T-helper 2 cell (primary cell): ENCODE measurements at places on chromosomes 3 and 15.

DNA sequence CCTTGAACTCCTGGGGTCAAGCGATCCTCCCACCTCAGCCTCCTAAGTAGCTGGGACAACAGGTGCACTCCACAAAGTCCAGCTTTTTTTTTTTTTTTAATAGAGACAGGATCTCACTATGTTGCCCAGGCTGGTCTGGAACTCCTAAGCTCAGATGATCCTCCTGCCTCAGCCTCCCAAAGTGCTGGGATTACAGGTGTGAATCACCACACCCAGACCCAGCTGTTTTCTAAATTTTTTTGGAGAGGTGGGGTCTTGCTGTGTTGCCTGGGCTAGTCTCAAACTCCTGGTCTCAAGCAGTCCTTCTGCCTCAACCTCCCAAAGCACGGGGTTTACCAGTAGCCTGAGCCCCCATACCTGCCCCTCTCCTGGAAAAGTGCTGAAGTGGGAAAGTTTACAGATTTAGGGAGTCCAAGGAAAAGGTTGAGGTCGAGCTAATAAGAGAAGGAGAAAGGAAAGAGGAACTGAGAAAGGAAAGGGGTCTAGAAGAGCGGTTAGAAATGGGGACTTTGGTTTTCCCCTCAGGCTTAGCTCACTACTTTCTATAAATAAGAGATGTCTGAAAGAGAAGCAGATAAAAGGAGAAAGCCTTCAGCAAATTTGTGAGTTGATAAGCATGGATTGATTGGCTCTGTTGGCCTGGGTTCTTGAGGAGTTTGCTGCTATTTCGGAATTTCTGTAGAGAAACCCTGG, 23.6 kb downstream of the UBE2E1 start:
- DNase-seq = no peak

DNA sequence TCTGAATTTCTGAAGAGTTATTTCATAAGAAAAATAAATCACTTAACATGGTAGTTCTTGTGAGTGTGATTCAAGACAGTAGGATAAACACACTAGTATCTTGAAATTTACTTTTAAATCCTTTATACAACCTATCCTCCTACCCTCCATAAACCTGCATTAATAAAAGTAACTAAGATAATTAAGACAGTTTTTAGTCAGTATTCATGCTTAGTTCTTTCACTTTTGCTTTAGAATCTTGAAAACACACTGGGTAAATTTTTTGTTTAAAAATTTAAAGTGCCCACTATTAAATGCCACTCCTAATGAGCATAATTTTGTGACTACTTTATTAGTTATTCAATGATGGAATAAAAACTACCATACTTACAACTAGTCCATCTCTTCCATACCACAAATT, 28.8 kb downstream of the GOLIM4 start:
- no peak for DNase-seq

- no peak for DNase-seq
These were observed at the start of gene C3orf70 for GRCh38 chr3:185152410-185153170. Gene C3orf70, minus strand, starts transcription at chr3:185153060. Its CDS starts 237 bp downstream, at chr3:185152823.

GRCh38 chr3:56975567-56975966, 84.9 kb upstream of the SPATA12 start:
- no peak for DNase-seq

GRCh38 chr3:60756241-60757030, 494.8 kb downstream of the FHIT start:
- DNase-seq = no peak

- DNase-seq = no peak
These were observed 4.2 kb downstream of the LRRC2 start for GRCh38 chr3:46561951-46562350.

- no peak for DNase-seq
These were observed 10.5 kb upstream of the RNU6-1 start for GRCh38 chr15:67850336-67850735.

- no peak for DNase-seq
These were observed 32.8 kb upstream of the MRPL3 start for GRCh38 chr3:131535596-131535995.

GRCh38 chr3:4724051-4724629, 231.0 kb downstream of the ITPR1 start:
- no peak for DNase-seq

GRCh38 chr15:89375093-89376005, 40.7 kb upstream of the POLG start:
- no peak for DNase-seq

GRCh38 chr3:173725507-173725906, 328.0 kb downstream of the NLGN1 start:
- no peak for DNase-seq

- no peak for DNase-seq
These were observed 456.6 kb downstream of the MAGI1 start for GRCh38 chr3:65582012-65582717.

DNA sequence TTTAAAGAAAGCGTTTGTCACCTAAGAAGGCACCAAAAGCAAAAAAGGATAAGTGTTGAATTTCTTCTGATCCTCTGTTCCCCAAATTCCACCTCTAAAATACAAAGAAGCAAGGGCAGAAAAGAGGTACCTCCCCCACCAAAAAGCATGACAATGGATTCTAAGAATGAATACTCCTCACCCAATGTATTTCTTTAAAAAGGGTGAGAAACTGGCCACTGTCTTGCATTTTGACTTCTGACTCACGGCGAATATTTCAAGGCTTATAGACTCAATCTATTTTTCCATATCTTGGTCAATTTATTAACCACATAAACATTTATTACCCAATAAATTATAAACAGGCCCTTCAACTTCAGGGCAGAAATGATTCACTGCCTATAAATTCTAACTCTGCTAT, 131.1 kb downstream of the NR1I2 start:
- DNase-seq = no peak

DNA sequence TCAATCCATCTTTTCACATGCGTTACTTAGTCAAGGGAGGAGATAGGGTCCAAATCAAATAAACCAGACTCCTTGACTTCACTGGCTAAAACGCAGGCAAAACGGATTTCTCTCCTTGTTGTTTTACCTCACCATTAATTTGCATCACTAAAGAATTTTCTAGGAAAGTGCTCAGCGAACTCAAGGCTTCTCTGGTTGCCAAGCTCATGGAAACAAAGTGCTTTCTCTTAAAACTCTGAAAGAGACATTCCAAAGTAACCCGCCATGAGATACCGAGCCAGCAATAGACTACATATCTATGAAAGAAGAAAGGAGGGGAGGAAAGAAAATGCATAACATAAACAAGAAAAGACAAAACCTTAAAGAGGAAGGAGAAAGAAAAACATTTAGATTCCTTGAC, 211.7 kb upstream of the WNT5A start:
- DNase-seq = no peak

DNA sequence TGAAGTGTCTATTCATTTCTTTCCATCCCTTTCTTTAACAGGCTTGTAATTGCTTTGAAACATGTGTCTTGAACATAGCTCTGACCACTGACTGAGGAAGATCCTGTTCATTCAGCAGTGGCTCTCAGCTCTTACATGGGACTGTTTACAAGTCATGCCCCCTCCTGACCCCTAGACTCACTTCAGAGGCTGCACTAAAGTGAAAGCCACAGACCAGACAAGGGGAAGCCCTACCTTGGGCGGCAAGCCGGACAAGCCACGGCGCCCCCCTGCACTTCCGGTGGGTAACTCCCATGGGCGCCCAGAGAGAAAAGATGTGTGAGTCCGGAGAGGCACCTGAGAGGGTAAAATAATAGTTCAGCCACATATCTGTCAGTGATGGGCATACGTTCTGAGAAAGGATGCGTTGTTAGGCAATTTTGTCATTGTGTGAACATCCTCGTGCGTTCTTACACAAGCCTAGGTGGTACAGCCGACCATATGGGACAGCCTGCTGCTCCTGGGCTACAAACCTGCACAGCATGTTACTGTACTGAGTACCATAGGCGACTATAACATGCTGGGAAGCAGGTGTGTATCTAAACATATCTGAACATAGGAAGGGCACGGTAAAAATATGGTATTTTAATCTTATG, 116.2 kb downstream of the CHSY1 start:
- DNase-seq = no peak

DNA sequence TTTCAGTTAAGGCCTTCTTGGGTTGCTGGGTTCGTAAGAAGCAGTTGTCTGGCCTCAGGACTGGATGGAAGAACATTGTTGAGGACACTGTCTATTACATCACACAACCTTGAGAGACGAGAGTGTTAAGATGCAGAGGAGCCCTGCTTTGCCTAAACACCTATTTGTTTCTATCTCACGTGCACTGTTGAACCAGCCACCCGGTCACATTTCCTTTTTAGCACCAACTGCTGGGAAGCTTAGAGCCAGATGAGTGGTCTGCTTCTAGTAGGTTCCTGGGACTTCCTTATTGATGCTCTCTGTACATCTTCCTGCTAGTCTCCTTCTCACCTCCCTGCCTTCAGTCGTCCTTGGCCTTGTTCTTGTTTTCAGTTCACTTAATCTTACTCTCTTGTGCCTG, 22.3 kb downstream of the CAND2 start:
- DNase-seq = no peak

GRCh38 chr3:165642761-165643420, 194.3 kb downstream of the BCHE start:
- DNase-seq = no peak

- no peak for DNase-seq
These were observed 43.3 kb downstream of the GABRB3 start for GRCh38 chr15:26729581-26729980.

DNA sequence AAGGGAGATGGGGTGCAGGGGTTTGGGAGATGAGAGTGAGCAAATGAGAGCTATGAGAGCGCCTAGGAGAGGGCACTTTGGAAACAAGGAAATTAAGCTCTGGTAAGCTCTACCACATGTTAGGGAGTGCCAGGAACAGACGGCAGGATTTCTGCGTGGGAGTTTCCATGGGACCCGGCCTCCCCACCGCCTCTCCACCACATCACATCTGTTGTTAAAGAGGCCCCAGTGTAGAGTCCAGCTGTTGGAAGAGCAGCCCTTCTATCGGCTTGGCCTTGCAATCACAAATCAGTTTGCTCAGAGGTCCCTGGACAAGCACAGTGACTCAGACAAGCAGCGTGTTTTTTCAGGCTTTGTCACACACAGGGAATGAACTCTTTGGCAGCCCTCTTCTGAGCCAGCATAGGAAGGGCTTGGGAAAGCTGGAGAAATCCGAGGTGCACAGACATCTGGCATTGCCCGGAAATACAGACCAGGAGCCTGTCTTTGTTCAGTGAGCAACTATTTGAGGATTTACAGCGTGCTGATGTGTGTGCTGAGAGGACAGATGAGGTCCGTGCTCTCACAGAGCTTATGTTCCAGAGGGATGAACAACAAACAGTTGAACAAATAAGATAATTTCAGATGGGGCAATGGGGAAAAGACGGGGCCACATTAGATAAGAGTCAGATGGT, 370.6 kb upstream of the PROK2 start:
- DNase-seq = no peak

- DNase-seq = no peak
These were observed 1.8 kb downstream of the BCHE start for GRCh38 chr3:165835431-165835830.

- no peak for DNase-seq
These were observed 80.8 kb downstream of the RARB start for GRCh38 chr3:25508901-25509300.

DNA sequence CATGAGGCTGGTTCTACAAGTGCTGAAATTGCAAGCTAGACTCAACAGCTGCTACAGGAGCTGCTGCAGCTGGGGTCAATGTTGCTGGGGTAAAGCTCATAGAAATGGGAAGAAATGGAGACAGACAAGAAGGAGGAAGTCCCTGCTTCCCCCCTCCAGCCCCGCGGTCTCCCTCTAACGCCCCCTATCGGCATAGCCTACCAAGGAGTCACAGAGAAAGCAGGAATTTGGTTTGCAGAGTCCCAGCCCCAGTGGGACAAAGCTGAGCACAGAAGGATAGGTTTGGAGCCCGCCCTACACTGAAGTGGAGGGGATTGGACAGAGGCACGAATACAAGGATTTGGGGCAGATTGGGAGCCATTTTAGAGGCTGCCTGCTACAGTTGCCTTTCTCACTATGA, 176.9 kb upstream of the ANKRD28 start:
- DNase-seq = no peak

DNA sequence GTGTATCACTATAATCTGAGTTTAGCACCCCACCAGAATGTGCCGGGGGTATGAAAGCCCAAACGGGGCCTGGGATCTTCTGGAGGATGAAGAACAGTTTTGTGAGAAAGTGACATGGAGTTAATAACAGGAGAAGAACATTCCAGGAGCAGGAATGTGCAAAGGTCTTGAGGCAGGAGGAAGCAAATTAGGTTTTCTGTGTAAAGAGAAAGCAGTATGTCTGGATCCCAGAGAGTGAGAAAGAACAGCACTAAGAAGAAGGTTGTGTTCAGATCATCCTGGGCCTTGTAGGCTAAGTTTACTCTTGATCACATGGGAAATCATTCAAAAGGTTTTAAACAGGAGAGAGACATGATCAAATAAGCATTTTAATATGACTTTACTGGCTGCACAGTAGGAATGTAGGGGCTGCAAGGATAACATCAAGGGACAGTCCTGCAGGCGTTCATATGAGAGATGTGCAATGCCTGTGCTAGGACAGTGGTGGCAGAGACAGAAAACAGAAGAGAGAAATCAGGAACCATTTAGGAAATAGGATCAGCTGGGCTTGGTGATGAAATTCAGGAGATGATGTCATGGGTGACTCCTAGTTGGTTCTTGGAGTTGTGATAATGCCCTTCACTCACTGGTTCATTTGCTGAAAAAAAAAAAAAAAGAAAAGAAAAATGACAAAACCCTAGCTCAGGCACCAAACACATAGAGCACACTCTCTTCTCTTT, 113.5 kb downstream of the TNIK start:
- no peak for DNase-seq

- no peak for DNase-seq
These were observed 44.3 kb upstream of the FGD5 start for GRCh38 chr3:14774431-14774830.

- DNase-seq = no peak
These were observed 14.0 kb downstream of the AAGAB start for GRCh38 chr15:67240235-67241131.

DNA sequence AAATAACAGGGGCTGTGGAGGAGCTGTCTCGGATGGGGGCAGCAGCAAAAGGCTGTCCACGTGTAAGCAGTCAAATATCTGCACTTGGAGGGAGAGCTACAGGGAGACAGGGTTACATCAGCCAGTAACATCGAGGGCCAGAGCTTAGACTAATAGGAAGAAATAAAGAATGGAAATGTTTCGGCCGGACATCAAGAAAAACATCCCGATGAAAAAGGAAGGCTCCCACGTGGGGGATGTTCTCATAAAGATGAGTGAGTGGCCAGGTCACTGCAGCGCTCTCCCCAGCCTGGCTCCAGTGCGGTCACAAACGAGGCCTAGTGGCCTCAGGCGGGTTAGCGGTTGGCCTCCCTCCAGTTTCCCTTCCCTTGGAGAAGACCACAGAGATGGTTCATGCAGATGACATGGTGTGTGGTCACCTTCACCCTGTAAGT, 56.1 kb upstream of the WNT5A start:
- DNase-seq = no peak

GRCh38 chr3:21407743-21408142, 343.3 kb downstream of the ZNF385D start:
- DNase-seq = no peak

DNA sequence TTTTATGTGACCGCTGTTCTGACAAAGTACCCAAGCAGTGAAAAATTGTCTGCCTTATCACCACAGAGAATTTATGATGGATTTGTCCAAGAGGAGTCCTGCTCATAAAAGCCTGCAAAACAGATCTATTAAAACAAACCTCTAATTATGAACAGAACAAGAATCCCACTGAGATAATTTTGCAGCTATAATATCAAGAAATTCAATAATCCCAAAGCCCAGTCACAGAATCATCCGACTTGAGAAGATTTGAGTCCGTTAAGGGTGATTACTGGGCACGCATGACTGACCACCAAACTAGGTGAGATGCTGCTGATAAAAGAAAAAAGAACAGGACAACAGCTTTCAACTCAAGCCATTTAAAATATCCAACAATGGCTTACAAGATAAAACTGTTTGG, 231.0 kb upstream of the WNT5A start:
- no peak for DNase-seq
